ENCODE measurements at places on chromosomes 16 and 17.

- DNase-seq, result no peak
Measured at GRCh38 chr16:28191364-28191960, 20.3 kb downstream of the XPO6 start.

DNA sequence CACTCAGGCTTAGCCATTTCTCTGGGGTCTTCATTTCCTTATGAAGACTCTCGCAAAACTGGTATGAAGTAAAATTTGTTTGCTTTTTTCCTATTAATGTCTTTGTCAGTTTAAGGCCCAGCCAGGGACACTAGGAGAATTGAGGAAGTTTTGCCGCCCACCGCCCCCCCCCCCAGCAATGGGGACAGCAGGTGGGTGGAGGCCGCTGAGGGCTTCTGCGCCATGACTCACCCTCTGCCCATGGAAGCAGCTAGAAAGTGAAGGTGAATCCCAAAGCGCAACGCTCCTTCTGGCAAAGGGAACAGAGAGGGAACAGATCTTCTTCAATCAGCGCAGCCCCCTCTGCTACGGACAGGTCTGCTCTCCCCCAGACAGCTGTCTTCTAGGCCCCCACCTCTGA, 49.7 kb downstream of the MARF1 start:
- no peak for DNase-seq

DNA sequence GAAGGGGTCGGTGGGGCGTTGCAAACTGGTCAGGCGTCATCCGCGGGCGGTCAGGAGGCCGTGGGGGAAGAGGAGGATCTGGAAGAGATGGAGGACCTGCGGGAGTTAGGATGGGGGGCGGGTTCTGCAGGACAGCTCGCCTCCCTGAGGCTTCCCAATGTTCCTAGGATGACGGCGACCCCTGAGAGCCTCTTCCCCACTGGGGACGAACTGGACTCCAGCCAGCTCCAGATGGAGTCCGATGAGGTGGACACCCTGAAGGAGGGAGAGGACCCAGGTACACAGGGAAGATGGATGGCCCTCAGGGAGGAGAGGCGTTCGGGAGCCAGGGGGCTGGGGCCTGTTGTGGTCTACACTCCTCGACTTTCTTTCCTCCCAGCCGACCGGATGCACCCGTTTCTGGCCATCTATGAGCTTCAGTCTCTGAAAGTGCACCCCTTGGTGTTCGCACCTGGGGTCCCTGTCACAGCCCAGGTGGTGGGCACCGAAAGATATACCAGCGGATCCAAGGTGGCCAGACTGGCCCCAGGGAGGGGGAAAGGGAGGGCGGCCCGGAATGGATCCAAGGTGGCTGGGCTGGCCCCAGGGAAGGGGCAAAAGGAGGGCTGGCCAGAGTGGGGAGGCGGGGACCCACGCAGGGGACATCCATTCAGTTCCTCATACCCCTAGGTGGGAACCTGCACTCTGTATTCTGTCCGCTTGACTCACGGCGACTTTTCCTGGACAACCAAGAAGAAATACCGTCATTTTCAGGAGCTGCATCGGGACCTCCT, 839 bp downstream of the PLD2 start:
- DNase-seq, result no peak

DNA sequence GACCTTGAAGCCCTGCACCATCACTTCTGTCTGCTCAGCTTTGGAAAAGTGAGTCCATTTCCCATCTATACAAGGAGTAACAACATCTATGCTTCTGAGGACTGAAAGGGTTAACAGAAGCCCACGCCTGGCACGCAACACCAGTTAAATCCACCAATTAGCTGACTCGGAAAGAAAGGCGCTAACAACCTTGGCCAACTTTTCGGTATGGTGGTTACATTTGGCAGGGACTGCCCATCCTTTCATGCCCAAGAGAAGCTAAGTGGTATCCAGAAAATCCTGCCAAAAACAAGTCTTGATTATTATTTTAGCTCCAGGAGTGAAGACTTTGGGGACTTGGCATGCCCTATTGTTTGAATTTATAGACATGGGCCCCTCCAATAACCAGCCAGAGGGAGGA, 202.3 kb upstream of the RPL38 start:
- DNase-seq, result no peak

DNA sequence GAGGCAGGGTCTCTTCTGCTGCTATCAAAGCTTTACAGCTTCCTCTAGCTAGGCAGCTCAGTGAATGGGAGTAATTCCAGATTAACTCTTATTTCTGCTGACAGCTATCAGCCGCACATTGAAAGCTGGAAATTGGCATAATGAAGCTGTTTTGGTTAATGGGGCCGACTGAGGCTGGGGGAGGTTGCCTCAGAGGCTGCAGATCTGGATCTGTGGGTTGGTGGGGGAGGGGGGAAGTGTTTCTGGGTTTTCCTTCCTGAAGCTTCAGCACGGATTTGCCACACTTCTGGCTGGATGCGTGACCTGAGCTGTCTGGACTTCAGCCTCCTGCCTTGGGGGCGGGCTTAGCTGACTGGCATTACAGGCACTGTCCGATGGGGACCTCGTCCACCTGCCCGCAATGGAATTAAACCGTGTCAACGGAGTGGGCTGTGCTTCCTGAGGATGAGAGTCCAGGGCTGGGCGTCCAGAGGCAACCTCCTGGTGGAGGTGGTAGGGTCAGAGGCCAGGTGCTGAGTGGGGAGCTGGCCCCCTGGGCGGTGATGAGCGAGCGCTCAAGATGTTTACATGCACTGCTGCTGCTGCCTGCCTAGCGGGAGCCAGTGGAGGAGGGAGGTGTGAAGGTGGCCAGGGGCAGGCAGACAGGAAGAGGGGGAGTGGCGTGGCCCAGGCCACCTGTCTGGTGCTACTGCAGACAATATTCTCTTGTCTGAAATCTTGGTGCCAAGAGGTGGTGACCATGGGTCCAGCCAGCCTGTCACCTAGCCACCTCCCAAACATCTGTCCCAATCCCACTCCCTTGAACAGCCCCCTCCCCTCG, 6.7 kb upstream of the ABCC3 start:
- DNase-seq, result peak; percentile 52
